Smooth muscle cell of bladder (primary cell): ENCODE measurements at places on chromosomes 1 and 21. TPM values are rescaled to one million over a fixed set of nuclear protein-coding genes. Genes with fewer than 3 reads are reported as not detected.

Gene TMEM269
- total RNA-seq = under 0.01 TPM in 1 of 2 replicates, not detected in the other

Gene HAO2
- not detected in 2 replicates for total RNA-seq

Gene DDR2
- 131 and 155 TPM in 2 replicates for total RNA-seq

Gene FTCD
- 0.14 and 0.55 TPM in 2 replicates for total RNA-seq

Gene LPAR3
- total RNA-seq = 2.6 and 66.0 TPM in 2 replicates

Gene GNG12
- total RNA-seq = 134 and 140 TPM in 2 replicates

Gene SYCP1
- total RNA-seq = not detected in 2 replicates

Gene PLA2G2C
- not detected in 2 replicates for total RNA-seq

Gene RNASEL
- total RNA-seq = 12.9 and 13.4 TPM in 2 replicates

Gene DPT
- 0.18 TPM in 1 of 2 replicates, not detected in the other for total RNA-seq

Gene PLK3
- 11.9 and 20.8 TPM in 2 replicates for total RNA-seq

Gene CELA2B
- 0.18 and 0.28 TPM in 2 replicates for total RNA-seq

Gene FNDC10
- 0.43 and 0.92 TPM in 2 replicates for total RNA-seq

Gene SFT2D2
- total RNA-seq = 23.5 and 31.1 TPM in 2 replicates

Gene RCSD1
- 0.09 TPM in 1 of 2 replicates, not detected in the other for total RNA-seq

Gene HDGF
- 121 and 125 TPM in 2 replicates for total RNA-seq

Gene SLC35F3
- total RNA-seq = 0.09 and 0.71 TPM in 2 replicates

Gene RAB42
- total RNA-seq = 3.6 and 5.1 TPM in 2 replicates

Gene PWP2
- 1.4 and 2.7 TPM in 2 replicates for total RNA-seq

Gene PEX11B
- 24.9 and 26.4 TPM in 2 replicates for total RNA-seq

Gene ADAMTS4
- total RNA-seq = 2.3 and 4.0 TPM in 2 replicates

Gene ANKRD35
- 1.9 and 2.0 TPM in 2 replicates for total RNA-seq

Gene TCEANC2
- 2.6 and 3.0 TPM in 2 replicates for total RNA-seq

Gene LCE1A
- not detected in 2 replicates for total RNA-seq

Gene TRABD2B
- 0.28 and 0.65 TPM in 2 replicates for total RNA-seq

Gene SPRR4
- not detected in 2 replicates for total RNA-seq

Gene PSEN2
- 19.2 and 20.1 TPM in 2 replicates for total RNA-seq

Gene MFAP2
- 10.7 and 19.6 TPM in 2 replicates for total RNA-seq

Gene DMBX1
- not detected in 2 replicates for total RNA-seq

Gene RNU1-2
- 3,030 and 4,050 TPM in 2 replicates for total RNA-seq

Gene CD53
- total RNA-seq = not detected in 2 replicates
